Activated CD4-positive, alpha-beta T cell treated with anti-CD3 and anti-CD28 coated beads, Interleukin-2, amount 10 ng/mL, durations not matched to agents 7 days and 5 days (primary cell): ENCODE measurements at places on chromosomes 4 and X.

GRCh38 chrX:74492720-74493201 lies 71.5 kb downstream of the SLC16A2 start:
- DNase-seq = peak; percentile 6

- DNase-seq = peak; percentile 75
Measured at GRCh38 chr4:153521999-153522801, 56.0 kb downstream of the TMEM131L start.

DNA sequence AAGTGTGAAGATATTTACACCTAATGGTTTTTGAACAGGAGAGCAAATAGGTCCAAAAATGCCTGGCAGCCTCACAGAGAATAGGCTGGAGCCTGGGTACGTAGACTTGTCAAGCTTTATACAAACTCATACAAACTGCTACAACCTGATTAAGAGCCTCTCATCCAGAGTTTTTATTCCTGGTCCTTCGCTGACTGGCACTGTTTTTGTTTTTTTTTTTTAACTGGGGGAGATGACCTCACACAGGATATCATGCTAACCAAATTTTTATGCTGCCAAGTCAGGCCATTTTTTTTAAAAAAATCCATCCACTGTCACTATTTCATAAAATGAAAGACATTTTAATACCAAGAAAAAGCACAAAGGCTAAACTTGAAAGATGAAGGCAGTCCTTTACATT lies 1.9 kb downstream of the FAM114A1 start:
- DNase-seq = no peak

GRCh38 chrX:132216283-132216682 lies 3.0 kb downstream of the RAP2C start:
- no peak for DNase-seq
